ENCODE measurements at places on chromosomes 6 and 20.

DNA sequence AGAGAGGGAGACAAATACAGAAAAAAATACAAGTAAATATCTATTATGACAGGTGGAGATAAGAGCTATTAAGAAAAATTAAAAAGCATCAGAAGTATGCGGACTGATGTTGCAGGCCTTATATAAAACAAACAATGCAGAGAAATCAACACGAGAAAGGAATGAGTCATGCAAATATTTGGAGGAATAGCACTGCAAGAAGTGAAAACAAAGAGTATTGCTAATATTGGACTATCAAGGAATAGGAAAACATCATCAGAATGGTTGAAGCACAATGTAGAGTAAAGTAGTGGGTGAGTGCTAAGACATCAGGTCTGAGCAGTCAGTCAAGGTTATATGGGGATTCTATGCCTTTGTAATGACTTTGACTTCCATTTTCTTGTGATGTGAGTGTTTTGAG lies 657.5 kb upstream of the GJE1 start:
- no peak for DNase-seq

- DNase-seq: no peak
These were observed 39.0 kb upstream of the BEND3 start for GRCh38 chr6:107154131-107154800.

DNA sequence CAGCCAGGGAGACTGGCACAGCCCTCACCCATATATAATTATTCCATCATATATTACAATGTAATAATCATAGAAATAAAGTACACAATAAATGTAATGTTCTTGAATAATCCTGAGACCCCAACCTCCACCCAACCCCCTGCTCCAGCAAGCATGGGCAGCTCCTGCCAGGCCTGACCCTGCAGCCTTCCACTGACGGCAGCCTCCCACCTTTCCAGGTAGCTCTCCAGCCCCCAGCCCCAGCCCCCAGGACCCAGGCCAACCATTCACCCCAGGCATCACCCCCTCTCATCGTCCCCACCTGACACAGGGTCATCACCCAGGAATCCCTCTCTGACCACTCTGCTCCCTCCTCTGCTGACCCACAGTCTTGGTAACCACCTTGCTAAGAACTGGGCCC lies 14.6 kb downstream of the TFEB start:
- no peak for DNase-seq

DNA sequence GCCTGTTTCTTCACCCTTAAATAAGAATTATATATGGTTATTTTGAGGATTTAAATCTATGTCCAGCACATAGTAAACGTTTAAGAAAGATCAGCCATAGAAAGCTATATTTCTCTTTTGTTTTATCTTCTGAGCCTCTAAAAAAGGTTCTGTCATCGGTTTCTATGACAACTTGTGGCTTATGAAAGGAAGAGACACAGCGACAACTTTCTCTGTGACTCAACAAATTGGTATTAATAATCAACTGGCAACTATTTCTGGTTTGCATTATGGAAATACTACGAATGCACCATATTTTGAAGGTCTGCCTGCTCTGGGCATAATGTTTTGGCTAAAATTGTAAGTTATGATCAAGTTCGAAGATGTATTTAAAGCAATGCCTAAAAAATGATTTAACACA lies 751.0 kb downstream of the CD109 start:
- DNase-seq: no peak

- DNase-seq: peak; percentile 12
These were observed 43.0 kb upstream of the TMEM200A start for GRCh38 chr6:130322673-130323268.

- DNase-seq: no peak
These were observed 10.3 kb downstream of the LEMD2 start for GRCh38 chr6:33778444-33779121.

- no peak for DNase-seq
These were observed 114.1 kb downstream of the GJA10 start for GRCh38 chr6:90008189-90008907.

All from stimulated activated CD4-positive, alpha-beta T cell treated with anti-CD3 and anti-CD28 coated beads, TNF-alpha, amount 100 ng/mL, for 1 hour (primary cell).